ENCODE measurements at places on chromosomes 7 and 10.
A peak's percentile ranks its signal among the peaks of the same experiment; 100 is the strongest.

DNA sequence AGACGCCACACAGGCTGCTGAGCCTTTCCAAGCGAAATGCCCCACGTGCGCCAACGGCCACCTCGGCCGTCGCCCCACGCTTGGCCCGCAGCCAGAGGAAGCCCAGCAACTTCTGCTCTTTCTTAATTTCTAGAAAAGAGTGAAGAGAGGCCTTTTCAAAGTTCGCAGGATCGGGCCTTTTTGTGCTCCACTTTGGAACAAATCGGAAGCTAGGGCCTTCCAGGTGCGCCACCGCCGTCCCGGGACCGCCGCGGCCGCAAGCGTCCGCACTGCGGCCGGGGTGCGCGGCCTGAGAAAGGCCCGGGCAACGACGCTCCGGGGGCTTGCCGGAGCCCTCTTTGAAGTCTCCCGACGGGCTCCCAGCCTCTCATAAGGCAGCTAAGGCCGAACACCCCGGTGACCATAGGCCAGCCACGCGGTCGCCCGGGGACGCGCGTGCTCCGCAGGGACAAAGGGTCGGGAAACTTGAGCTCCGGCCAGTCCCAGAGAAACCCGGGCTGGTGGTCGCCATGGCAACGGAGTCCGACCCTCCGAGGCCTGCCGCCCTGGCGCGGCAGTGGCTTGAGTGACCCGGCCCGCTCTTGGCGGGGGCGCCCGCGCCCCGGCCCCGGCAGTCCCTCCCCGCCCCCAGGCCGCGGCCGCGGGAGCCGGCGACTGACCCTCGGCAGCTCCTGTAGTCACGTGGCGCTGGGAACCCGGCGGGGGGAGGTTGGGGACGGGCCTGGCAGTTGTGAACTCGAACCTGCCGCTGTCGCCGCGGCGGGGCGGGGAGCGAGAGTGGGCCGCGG, at the start of gene REPIN1:
REPIN1 (plus strand) TSS at position 727 of the 788 bp plus-strand sequence. CDS start 890 bp downstream, outside the sequence.
- DNase-seq, result peak; percentile 84

DNA sequence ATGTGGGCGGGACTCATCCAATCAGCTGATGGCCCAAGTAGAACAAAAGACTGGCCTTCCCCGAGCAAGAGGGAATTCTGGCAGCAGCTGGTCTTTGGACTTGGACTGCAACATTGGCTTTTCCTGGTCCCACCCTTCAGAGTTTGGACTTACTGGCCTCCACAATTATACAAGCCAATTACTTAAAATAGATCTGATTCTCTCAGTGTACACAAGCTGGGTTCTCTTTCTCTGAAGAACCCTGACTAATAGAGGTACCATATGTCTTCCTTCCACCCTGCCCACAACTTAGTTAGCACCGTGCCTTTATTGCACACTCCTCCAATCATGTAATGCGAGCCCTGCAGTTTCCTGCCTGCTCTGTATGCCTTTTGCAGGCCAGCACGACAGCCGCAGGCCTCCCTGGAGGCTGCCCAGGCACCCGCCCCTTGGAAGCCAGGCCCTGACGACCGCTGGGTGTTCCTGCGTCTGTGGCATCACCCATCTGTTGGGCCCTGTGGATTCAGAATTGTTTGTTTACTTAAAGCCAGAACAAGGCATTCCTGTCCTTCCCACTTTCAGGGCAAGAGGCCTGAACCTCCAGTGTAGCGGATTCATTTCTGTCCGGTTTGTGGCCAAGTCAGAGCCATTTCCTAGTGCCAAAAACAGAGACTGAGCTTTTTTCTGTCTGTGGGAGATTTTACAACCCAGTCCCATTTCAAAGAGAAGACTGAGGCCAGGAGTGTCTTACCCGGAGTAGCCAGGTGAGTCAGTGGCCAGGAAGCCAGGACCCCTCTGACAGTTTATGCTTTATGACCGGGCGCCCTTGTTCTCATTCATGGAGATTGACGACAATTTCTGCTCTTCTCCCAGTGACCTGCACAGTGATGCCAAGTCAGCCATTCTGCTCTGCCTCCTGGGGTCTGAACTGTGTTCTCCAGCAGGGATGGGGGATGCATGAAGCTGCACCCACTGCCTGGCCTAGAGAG, 968 bp upstream of the INMT start:
- DNase-seq, result no peak

DNA sequence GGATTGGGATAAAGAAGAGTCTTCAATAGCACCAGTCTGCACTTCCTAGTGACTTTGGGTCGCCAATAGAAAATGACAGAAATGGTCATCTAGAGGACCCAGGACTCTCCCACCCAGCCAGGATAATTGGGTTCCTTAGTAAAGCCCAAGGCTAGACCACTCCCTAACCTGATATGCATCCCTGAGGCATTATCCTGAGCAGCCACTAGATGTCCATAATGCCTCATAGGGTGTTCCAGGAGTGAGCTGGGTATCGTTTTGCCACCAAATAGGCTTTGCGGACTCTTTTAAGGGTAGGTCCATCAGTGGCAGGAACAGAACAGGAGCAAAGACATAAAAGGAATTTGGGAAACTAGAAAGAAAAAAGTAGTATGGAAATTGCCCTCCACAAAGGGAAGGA, 4.5 kb upstream of the LRRC4 start:
- DNase-seq, result no peak

DNA sequence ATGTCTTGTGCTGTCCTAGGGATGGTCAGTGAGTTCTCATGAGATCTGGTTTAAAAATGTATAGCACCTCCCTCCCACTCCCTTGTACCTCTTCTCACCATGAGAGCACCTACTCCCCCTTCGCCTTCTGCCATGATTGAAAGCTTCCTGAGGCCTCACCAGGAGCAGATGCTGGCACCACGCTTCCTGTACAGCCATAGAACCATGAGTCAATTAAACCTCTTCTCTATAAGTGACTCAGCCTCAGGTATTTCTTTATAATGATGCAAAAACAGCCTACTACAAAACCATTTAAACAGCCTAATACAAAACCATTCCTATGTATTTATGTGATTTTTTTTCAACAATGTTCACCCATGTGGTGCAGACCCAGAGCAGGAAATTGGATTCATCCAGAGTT, 32.0 kb downstream of the KDM7A start:
- DNase-seq, result no peak

- no peak for DNase-seq
Observed at GRCh38 chr7:80967071-80967916, 48.4 kb upstream of the SEMA3C start.

GRCh38 chr7:141671705-141672496, 30.1 kb downstream of the DENND11 start:
- no peak for DNase-seq

DNA sequence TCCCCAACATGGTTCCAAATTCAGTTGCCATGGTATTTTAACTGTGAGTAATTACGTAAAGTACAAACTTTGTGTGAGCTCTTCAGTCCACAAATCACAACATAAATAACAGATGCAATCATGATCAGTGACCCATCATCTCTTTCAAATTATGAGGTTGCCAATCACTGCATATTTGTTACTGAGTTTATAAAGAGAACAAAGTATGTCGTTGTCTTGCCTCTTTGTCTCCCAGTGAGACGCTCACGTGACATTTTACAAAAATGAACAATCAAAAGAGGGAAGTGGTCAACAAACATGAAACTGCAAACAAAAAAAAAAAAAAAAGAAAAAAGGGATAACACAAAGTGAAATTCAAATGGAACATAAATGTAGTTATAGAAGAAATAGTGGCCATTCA, 122.7 kb upstream of the PDSS1 start:
- no peak for DNase-seq

- DNase-seq, result no peak
Observed at GRCh38 chr7:117044664-117045063, 91.4 kb downstream of the ST7 start.

DNA sequence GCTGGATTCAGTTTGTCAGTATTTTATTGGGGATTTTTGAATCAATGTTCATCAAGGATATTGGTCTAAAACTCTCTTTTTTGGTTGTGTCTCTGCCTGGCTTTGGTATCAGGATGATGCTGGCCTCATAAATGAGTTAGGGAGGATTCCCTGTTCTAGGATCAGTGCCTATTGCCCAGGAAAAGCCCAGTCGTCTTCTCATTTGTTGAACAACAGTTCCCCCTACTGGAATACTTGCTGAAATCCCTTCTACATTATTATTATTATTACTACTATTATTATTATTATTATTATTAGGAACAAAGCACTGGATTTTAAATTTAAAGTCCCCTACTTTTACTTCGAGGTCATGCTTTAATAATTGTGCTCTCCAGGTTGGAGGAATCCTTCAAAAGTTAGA, 528.9 kb downstream of the MAGI2 start:
- no peak for DNase-seq

DNA sequence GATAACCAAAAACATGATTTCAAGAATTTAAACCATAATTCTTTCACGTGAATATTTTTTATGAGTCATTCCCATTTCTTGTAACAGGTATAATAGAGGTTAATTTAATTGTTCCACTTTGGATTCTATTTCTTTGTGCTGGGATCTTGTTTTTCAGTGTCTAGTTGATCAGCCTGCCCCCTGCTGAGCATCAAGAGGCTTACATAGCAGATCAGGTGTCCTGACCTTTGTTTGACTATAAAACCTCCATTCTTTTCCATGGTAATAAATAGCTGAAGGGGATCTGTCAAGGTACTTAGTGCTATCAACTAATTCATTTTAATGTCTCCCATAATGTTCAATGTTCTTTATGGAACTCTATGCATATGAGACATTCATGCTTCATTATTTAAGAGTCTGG, 4.9 kb downstream of the COL17A1 start:
- peak; percentile 46 for DNase-seq

GRCh38 chr10:110311357-110311949, 6.7 kb upstream of the SMNDC1 start:
- no peak for DNase-seq

- no peak for DNase-seq
Observed at GRCh38 chr10:33038672-33039071, 80.6 kb upstream of the ITGB1 start.

All from NCI-H1930 (cell line).